ENCODE measurements at places on chromosomes 4 and X.

GRCh38 chr4:123114915-123115756, 192.7 kb upstream of the NUDT6 start:
- no peak for DNase-seq

GRCh38 chrX:66030505-66031317, 9.2 kb downstream of the VSIG4 start:
- DNase-seq = no peak

DNA sequence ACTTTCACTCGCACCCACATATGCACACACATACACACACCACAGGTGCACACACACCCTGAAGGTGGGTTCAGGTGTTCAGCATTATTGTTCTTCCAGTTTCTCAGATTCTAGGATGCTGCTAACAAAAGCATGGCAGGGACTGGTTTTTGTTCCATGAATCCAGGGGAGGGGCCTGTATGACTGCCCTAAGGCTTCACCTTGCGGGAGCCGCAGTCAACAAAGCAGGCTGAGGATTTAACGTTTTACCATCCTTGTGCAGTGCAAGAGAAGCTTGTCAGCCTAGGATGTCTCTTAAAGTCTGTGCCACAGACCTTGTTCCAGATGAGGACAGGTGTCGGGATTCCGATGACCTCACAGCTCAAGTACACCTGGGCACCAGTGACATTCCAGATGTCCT, 61.8 kb downstream of the POLR2B start:
- DNase-seq = no peak

- no peak for DNase-seq
Measured at GRCh38 chrX:39065051-39065871, 264.0 kb downstream of the MID1IP1 start.

- DNase-seq = no peak
Measured at GRCh38 chr4:146245850-146246249, 31.5 kb downstream of the REELD1 start.

- DNase-seq = no peak
Measured at GRCh38 chr4:24489870-24490269, 94.5 kb downstream of the DHX15 start.

DNA sequence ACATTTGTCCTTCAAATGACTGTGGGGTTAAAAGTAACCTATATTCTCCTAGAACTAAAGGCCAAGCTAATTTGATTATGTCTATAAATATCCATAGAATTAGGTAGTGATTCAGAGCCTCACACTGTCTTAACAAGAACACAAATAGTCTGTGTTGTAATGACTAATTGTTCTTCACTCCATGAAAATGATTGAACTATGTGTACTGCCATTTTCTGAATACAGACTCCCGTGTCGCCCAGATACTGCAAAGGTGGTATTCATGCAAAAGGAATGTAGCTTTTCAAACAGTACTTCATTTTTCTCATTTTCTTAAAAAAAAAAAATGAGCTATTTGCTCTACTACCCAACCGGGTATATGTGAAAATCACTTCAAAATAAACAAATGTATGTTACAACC, 11.3 kb upstream of the PHKA2 start:
- no peak for DNase-seq

DNA sequence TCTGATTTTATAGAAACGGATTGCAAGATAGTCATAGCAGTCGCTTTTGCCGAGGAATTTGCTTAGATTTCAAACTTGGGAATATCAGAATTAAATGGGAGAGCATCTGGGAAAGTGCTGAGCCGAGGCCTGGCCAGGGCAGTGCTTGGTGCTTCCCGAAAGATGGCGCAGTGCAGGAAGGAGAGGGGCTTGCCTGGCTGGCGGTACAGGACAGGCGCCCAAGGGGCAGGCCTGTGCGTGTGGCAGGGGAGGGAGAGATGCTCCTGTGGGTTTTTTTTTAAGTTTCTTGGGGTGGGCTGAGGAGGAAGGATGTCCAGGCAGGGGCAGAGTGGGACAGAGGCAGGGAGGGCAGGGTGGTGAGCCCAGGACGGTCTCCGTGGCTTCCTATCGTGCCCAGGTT, 241.1 kb downstream of the AFAP1 start:
- no peak for DNase-seq

DNA sequence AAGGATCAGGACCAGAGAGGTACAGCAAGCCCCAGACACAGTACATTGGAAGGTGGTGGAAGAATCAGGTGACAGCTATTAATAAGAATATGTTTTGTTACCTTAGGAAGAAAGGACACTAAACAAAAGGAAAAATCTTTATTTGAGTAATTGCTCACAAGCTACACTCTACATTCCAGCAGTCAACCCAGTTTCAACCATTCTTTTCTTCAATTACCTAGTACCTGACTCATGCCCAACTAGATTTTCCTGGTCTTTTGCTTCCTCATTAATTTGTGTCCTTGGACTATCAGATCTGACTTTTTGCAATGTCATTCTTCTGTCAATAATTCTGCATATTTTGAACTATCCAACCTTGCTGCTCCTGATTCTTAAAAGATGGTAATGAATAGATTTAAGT, 22.5 kb upstream of the GLRA2 start:
- no peak for DNase-seq

DNA sequence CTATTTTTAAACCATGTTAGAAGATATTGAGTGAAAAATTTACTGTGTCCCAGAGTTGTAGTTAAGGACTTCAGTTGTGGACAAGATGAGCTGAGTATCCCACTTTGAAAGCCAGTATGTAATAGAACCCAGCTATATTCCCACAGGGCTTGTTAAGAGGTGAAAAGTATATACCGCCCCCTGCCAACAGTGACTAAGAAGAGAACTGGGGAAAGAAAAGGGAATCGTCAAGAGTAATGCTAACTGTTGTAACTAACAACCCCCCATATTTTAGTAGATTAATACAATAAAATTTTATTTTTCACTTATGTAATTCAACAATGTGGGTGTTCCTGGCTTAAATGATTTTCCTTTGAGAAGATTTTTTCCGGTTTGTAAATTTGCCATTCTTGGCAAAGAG, 250.4 kb upstream of the GIMD1 start:
- no peak for DNase-seq

- no peak for DNase-seq
Measured at GRCh38 chrX:154791939-154792338, 13.3 kb downstream of the MPP1 start.

DNA sequence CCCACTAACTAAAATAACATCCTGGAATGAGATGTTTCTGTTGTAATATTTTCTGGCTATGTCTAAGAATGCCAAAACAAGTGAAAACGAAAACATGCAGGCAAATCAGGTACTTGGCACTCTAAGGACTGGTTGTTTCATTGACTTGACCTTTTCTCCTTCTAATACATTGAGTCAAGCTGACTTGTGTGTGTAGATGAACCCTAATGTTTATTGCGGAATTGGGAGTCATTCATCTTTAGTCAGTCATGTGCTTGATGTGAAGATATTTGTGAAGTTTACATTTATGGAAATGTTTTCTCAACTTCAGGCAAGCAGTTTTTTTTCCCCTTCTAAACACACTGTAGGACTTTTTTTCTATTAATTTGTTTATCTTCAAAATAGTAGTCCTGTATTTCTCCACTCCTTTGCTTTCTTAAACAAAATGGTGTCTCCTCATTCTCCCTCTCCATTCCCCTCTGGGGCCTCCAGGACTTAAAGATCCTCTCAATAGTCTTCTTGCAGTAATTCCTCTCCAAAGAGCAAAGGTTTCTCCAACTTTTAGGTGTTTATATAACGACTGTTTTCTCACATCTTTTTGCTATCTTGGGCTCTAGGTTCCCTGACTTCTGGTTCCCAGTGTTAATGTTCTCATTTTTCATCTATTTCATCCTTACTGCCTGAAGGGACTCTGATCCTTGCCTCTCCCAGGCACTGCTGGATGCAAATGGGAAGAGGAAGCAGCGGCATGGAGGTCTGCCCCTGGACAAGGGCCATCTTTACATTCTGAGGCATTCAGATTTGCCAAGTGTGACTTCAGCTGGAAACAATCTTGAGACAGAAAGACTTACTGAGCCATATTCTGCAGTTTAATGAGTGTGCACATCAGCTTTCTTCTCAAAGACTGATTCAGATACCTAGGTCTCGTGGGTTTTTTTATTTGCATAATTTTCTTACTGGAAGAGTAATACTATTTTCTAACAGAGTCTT, 166.4 kb downstream of the ARHGAP6 start:
- no peak for DNase-seq

DNA sequence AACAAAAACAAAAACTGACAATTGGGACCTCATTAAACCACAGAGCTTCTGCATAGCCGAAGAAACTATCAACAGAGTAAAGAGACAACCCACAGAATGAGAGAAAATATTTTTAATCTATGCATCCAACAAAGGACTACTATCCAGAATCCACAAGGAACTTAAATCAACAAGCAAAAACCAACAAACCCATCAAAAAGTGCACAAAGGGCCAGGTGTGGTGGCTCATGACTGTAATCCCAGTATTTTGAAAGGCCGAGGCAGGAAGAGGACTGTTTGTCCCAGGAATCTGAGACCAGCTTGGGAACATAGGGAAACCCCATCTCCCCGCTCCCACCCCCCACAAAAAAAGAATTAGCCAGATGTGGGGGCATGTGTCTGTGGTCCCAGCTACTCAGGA, 10.7 kb downstream of the C4orf51 start:
- no peak for DNase-seq

- DNase-seq = no peak
Measured at GRCh38 chrX:10166731-10167151, 10.0 kb downstream of the CLCN4 start.

- no peak for DNase-seq
Measured at GRCh38 chr4:72557021-72557420, 12.0 kb downstream of the ADAMTS3 start.

- DNase-seq = no peak
Measured at GRCh38 chr4:8727131-8727530, 134.6 kb downstream of the CPZ start.

DNA sequence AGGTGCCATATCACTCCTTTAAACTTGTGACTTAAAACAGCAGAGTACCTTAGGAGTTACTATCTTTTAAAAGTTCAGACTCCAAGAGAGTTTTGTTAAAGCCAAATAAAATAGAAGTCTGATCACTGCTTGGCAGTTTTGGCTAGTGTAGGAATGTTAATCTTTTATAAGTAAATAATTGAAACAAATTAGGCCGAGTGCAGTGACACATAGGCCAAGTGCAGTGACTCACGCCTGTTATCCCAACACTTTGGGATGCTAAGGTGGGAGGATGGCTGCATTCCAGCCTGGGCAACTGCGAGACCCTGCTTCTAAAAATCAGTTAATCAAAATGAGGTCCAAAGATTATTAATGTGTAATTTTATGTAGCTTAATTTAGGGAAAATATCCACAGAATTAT, 37.2 kb downstream of the WDR44 start:
- DNase-seq = no peak
